ENCODE measurements at places on chromosomes 11 and 22.

GRCh38 chr11:94424662-94425061, 23.4 kb upstream of the GPR83 start:
- DNase-seq = no peak

DNA sequence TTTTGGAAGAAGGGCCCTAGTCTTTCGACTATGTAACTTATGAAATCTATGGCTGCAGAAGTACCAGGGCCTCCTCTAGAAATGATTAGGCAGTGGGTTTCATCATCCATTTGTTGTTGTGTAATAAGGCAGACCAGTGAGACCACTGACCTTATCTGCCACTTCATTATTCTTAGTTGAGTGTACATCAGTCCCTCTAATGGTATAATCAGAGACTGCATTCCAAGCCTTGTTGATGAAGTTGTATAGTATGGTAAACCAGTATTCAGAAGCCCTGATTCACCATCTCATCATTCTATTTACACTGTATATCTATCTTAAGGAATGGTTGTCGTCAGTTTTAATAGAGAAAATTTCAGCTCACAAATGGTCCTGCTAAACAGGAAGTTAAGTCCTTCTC, 32.2 kb upstream of the GRIA4 start:
- no peak for DNase-seq

- no peak for DNase-seq
These were observed 11.7 kb upstream of the GLYATL1 start for GRCh38 chr11:58927393-58928106.

GRCh38 chr11:101574886-101575285, 8.9 kb downstream of the TRPC6 start:
- no peak for DNase-seq

DNA sequence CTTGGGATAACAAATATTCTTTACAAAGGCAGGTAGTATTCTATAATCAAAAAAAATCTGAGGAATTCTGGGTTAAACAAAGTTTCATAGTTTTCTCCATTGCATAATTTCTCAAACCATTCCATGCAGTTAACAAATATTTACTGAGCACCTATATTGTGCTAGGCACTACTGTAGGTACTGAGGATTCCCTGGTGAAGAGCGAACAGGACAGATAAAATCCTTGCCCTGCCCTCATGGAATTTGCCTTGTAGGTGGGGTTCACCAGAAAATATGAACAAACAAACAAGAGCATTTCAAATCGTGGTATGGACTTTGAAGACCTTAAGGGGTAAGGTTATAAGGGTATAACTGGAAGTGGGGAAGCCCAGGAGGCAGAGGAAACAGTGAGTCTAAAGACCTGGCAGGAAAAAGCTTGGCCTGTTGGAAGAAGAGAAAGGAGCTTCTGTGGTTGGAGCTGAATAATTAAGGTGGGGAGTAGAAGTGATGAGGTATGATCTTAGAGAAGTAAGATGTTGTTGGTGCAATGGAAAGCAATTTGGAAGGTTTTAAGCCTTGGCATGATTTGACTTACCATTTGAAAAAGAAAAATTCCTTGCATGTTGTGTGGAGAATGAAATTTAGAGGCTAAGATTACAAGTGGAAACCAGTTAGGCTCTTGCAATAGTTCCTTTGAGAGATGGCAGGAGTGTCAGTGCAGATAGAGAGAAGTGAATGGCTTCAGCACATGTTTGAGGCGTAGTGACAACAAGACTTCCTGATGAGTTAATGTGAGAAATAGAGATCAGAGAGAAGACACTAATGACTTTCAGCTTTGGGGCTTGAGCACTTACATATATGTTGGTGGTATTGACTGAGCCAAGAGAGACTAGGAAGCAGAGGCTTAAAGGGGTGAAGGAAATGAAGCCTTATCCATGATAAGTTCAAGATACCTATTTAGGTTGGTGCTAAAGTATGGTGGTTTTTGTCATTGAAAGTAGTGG, 55.7 kb upstream of the PICALM start:
- no peak for DNase-seq

GRCh38 chr22:48955351-48956311, 872.0 kb downstream of the BRD1 start:
- DNase-seq = no peak

- no peak for DNase-seq
These were observed 202.9 kb downstream of the DBX1 start for GRCh38 chr11:19957294-19957943.

DNA sequence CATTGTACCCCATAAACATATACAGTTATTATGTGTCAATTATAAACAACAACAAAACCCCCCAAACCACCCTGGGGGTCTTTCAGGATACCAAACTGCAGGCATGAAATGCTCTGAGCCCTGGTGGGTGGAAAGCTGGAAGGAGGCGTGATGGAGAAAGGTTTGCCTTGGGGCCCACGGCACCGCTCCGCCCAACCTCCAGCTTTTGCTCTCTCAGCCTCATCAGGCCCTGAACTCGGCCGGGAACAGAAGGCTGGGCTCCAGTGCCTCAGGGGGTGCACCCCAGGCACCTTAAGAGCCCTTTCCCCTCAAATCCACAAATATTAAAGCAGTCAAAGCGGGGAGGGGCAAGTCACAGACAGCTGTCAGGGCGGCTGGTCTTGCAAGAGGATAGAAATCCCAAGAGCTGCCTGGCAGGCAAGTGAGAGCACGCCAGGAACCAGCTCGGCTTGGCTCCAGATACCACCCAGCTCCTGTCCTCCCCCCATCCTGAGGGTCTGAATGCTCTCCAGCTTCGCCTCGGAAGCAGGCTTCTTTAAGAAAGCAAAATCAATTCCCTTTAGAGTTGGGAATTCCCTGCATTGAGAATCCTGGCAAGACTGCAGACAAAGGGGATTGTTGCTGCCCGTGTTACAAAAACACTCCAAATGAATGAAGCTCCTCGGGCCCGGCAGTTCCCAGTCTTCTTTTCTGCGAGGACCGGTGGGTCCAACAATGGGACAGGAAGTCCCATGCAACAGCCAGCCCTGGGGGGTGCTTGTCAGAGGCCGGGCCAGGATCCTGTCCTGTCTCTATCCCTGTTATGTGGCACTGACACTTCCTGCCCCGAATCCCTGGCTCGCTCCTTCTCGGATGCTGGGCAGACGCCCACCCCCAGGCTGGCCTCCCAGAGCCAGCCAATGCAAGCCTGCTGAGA, 80.8 kb downstream of the NAT10 start:
- DNase-seq = no peak

- no peak for DNase-seq
These were observed 539.1 kb downstream of the FAM181B start for GRCh38 chr11:82194521-82194920.

GRCh38 chr11:128726458-128727139, 32.7 kb downstream of the FLI1 start:
- DNase-seq = no peak

DNA sequence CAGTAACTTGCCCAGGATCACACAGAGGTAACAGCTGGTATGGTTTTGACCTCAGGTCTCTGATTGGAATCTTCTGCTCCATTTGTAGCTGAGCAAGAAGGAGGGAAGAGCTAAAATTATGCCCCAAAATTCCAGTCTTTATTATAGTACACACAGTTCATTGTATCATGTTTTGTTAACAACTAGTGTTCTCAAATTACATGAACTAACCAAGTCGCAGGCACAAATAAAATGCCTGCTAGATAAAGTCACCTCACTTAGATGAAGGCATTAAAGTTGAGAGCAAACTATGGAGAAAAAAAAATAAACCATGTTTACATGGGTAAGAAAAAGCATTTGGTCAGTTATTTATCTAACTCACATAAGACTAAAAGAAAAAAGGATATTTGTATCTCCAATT, 58.8 kb downstream of the PDGFD start:
- DNase-seq = no peak

DNA sequence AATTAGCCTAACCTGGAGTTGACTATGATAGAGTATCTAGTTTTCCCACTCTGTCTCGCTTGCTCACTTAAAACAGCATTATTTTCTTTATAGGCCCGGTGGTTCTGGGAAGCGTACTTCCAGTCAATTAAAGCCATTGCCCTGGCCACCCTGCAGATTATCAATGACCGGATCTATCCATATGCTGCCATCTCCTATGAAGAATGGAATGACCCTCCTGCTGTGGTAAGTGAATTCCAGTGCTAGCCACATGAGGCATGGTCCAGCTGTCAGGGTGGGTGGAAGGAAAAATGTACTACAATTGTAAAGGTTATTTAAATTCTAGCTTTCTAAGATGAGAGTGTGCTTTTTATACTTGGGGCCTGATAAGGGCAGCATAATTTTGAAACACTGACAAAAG, 76.0 kb downstream of the EXT2 start:
- no peak for DNase-seq

GRCh38 chr11:69125861-69126260, 29.9 kb upstream of the SMIM38 start:
- no peak for DNase-seq

DNA sequence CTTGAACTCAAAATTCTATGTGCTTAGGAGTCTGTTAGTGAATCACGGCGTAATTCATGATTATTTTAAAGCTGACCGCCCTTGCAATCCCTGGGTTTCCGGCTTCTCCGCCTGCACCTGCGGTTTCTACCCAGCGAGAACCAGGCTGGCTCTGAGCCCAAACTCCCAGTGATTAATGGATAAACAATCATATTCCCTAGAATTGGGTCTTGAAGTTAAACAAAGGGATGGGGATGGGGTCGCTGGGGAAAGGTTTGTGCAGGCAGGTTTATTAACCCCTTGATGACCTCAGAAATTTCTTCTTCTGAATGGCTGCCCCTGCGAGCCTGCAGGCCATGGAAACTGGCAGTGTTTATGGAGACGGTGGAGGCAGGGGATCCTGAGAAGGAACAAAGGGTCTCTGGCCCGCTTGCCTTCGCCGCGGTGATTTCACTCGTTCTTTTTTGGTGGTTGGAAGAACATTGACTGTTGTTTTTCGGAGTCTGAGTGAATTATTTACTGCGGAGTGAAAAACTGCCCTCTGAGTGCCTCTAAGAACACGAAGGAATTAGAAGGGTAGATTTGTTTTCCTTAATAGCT, 1000.3 kb downstream of the BRD1 start:
- DNase-seq = no peak

DNA sequence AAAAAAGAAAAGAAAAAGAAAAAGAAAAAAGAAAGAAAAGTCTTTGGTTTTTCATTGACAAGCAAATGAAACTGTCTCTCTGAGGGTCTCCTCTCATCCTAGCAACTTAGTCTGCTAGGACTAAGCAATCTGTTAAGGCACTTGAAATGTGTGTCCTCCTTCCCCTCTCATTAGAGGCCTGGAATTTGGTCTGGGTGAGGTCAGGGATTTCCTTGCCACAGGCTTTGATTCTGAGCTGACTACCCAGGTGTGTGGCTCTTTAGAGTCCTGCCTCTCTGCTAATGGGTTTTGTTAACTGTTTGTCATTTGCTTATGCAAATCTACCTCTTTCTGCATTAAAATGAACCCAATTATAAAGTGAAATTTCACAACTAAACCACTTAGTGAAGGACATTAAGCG, 18.3 kb upstream of the PKNOX2 start:
- DNase-seq = no peak

- no peak for DNase-seq
These were observed 28.1 kb upstream of the CHORDC1 start for GRCh38 chr11:90250970-90251369.

DNA sequence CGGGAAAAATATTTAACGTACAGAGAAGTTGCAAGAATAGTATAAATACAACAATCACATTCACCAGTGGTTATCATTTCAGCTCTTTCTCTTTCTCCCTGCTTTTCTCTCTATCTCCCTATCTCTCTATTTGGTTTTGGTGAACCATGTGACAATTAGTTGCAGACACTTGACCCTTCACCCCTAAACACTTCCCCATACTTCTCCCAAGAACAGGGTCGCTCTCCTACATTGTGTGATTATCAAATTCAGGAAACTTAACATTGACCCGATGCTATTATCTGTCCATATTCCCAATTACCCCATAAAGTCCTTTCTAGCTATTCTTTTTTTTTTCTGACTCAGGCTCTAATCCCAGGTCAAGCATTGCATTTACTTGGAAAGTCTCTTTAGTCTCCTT, 4.8 kb upstream of the CYB5R3 start:
- DNase-seq = no peak

- DNase-seq = no peak
These were observed 16.7 kb downstream of the PHLDA2 start for GRCh38 chr11:2912498-2912897.

GRCh38 chr22:26835929-26836528, 178.6 kb downstream of the MIAT start:
- no peak for DNase-seq

DNA sequence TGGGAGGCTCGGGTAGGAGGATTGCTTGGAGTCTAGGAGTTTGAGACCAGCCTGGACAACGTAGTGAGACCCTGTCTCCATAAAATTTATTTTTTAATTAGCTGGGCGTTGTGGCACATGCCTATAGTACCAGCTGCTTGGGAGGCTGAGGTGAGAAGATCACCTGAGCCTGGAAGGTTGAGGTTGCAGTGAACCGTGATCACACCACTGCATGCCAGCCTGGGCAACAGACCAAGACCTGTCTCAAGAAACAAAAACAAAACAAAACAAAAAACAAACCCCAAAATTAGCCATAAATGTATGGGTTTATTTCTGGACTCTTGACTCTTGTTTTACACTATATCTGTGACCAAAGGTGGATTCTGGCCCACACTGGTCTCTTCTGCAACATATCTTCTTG, 41.6 kb downstream of the EIF3F start:
- no peak for DNase-seq

DNA sequence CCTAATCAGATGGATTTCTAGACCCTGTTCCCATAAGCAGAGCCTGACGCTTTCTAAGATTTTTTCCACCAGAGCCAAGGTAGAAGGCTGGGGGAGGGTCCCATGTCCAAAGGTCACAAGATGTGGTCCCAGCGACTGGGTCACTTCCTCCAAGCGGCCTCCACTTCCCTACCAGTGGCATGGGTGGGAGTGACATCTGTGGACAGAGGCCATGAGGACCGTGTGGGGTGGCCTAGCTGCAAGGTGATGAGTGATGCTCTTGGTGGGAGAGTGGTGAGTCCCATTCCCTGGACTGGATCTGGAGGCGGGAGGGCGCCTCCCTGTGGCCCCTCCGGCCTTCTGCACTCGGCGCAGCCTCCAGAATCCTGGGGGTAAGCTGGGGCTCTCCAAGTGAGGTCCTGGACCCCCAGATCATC, 32.4 kb upstream of the PRR5 start:
- DNase-seq = no peak

GRCh38 chr11:58003036-58003435, 20.6 kb upstream of the OR9Q1 start:
- DNase-seq = no peak

DNA sequence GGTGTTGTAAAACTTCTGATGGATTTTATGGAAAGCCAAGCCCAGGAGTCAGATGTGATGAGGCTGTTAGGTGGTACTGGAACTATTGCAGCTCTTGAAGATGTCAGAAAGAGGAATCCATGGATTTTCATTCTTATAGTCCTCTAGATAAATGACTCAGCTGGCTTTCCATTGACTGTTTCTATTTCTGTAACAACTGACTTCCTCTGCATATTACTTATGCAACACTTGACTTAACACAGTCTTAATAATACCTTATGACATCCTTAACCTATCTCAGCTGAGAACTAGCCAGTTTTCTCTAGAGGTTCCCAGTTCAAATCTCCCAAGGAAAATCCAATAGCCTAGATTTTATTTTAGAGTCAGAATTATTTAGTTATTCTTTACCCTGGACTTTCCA, 263.8 kb downstream of the LUZP2 start:
- DNase-seq = no peak

Measured in activated CD8-positive, alpha-beta memory T cell treated with anti-CD3 and anti-CD28 coated beads for 1 hour (primary cell).